ENCODE measurements at places on chromosomes 6 and 20.

- DNase-seq = no peak
Measured at GRCh38 chr6:4613381-4613780, 162.8 kb upstream of the CDYL start.

DNA sequence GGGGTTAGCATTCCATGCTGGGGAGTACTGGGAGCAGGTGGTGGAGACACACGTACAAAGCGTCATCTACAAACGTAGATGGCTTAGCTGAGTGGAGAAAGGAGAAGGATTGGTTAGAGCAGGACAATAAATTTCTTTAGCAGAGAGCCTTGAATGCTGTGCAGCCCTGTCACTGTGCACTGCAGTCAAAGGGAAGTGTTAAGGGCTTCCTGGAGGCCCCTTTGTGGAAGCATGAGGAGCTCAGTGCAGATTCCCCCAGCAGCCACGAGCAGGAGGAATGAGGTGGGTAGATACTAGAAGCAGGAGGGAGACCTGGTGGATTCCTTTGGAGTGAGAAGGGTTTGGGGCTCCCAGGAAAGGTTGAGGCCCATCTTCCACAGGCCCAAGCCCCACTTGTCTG is 6.1 kb upstream of the TREML4 start:
- DNase-seq = no peak

GRCh38 chr6:14031516-14031915 is 86.1 kb upstream of the CD83 start:
- DNase-seq = no peak

DNA sequence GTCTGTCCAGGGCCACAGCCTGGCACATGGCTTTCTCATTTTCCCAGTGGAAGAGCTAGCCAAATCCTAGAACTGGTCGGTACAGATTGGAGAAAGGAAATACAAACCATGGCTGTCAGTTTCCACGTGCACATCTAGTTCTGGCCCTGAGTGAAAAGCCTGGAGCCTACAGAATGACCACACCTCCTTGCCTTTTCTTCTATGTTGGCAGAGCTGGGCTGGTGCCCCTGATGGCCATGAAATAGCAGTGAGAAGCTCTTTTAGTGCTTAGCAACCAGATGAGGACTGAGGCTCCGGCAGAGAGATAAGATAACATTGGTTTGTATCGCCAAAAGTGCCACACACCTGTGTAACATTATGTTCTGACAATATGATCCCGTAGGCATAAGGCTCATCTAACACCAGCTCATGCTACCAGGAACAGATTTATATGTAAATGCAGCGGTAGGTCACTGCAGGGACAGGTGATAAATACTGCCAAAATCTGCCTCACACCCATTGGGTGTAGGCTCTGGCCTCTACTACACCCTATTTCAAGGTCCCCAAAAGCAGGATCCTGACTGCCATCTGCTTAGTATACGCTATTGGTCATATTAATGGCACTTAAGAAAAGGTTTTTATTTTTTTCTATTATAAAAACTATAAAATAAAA is 39.9 kb upstream of the TBC1D7 start:
- no peak for DNase-seq

DNA sequence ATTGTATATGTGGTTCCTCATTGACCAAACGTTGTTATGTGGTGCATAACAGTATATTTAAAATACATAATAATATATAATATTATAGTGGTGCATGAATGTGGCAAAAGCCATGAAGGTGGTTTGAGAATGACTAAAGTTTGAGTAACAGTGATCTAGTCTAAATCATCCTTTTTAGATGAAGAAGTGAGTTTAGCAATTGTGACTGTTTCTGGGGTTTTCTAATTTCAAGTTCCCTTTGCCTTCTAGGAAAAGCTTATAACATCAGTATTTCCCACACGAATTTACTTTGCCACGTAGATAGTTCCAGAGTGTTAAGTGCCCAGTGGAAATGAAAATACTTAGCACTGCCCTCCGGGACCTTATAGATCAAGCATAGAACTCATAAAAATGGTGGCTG is 40.9 kb downstream of the ARFGEF2 start:
- no peak for DNase-seq

DNA sequence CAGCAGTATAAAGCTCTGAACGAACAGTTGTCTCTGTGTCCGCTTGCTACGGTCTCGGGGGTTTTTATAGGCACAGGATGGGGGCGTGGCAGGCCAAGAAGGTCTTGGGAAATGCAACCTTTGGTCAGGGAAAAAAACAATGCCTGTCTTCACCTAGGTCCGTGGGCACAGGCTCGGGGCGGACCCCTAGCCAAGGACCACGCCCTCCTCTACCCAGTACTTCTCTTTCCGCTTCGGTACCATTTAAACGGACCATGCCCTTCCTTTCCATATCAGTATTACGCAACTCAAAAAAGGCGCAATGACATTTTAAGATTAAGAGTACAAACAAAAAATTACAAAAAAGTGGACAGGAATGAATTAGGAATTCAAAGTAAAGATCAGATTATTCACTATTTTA is 44.3 kb upstream of the SLC17A4 start:
- DNase-seq = no peak

DNA sequence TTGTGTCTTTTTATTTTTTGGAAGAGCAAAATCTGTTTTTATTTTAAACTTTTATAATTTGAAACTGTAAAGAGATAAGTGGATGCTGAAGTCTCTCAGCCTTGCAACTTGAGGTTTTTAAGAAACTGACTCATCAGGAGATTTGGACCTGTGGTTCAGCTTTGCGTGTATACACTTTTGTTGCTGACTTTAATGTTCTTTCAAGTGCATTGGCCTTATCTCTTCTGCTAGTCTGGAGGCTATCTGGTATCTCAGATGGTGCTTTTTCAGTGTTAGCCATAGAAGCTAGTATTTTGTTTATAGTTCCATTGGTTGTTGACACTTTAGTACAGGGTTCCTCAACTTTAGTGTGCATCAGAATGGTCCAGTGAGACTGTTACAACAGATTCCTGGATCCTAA is 504.0 kb upstream of the SPTLC3 start:
- DNase-seq = no peak

GRCh38 chr20:21933526-21933925 is 228.1 kb downstream of the PAX1 start:
- no peak for DNase-seq

GRCh38 chr6:168261234-168261633 is 58.3 kb downstream of the DACT2 start:
- DNase-seq = no peak

GRCh38 chr6:137241481-137242038 is 22.4 kb upstream of the IFNGR1 start:
- DNase-seq = no peak

- peak; percentile 83 for DNase-seq
Measured at GRCh38 chr6:140441256-140441655, 1066.8 kb upstream of the CITED2 start.

- no peak for DNase-seq
Measured at GRCh38 chr20:33787253-33787891, 23.8 kb upstream of the CHMP4B start.

GRCh38 chr6:110944681-110945151 is 13.8 kb upstream of the GTF3C6 start:
- DNase-seq = no peak

- no peak for DNase-seq
Measured at GRCh38 chr6:16503970-16504415, 257.3 kb downstream of the ATXN1 start.

DNA sequence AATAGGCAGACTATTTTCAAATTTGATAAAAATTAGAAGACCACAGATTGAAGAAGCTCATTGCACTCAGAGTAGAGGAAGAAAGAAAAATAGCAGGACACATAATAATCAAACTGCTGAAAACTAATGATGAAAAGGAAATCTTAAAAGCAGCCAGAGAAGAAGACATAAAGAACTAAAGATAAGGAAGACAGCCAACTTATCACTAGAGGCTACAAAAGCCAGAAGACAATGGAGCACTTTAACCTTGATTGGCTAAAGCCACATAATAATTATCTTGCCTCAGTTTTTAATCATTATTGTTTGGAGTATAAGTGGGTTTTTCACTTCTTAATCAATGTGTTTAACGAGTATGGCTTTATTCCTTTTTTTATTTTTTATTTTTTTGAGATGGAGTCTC is 397.6 kb downstream of the RNF144B start:
- DNase-seq = no peak

DNA sequence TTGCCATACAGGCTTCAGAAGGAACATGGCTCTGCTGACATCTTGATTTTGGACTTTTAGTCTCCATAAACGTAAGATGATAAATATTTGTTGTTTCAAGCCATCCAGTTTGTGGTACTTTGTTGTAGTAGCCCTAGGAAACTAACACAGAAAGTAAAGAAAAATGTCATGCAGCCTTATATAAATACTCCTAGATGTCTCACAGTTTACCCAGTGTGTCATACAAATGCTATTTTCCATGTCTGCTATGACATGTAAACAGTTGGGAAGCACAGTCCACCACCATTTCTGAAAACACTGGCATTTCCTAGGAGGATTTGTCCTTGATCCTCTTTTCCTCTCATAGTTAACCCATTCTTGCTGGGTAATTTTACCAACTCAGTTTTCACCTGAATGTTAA is 30.6 kb upstream of the ME1 start:
- DNase-seq = no peak

- DNase-seq = no peak
Measured at GRCh38 chr6:37373822-37374471, 20.2 kb downstream of the RNF8 start.

- DNase-seq = no peak
Measured at GRCh38 chr6:17002123-17002522, 99.7 kb upstream of the STMND1 start.

- no peak for DNase-seq
Measured at GRCh38 chr6:151293688-151294016, 53.9 kb downstream of the AKAP12 start.

DNA sequence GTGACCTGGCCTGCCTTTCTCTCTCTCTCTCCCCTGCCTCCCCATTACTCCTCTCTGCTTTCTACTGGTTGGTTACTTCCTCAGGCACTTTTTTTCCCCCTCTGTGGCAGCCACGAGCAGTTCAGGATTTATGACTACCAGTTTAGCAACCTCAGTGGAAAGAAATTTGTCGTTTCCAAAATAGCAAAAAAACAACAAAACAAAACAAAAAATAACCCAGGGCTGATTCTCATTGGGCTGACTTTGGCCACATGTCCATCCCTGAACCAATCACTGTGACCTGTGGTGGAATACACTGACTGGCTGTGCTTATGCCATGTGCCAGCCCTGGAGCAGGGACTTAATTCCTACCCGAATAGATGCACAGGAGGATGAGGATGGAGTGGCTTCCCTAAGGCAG is 137.4 kb downstream of the TFAP2C start:
- no peak for DNase-seq

GRCh38 chr6:10769419-10769818 is 21.8 kb downstream of the TMEM14B start:
- DNase-seq = no peak

- DNase-seq = no peak
Measured at GRCh38 chr6:25883536-25883935, 9.5 kb upstream of the SLC17A3 start.

GRCh38 chr6:163647624-163648023 is 233.1 kb downstream of the QKI start:
- DNase-seq = no peak

DNA sequence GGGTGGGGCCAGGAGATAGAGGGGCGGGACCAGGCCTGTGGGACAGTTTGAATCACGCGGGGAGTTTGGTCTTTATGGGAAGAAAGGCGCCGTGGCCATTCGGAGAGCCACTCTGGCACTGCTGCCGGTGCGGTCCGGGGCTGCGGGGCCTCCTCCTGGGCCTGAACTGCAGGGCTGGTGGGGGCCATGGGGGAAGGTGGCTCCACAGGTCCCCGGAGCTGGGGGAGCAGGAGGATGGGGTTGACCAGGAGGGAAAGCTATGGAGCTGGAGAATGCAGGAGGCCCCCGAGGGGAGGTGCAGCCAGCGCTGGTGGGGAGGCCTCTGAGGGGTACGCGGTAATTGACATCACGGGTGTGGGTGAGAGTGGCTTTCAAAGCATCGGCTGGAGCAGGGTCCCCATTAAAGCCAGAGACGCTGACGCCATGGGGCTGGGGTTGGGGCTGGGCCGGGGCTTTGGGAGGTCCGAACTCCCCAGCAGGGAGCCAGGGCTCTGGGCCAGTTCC is 1.8 kb upstream of the BHLHE23 start:
- DNase-seq = no peak

- DNase-seq = no peak
Measured at GRCh38 chr20:19712721-19713260, 45.3 kb upstream of the RIN2 start.

- no peak for DNase-seq
Measured at GRCh38 chr20:49937027-49937929, 1.1 kb downstream of the RNF114 start.

- no peak for DNase-seq
Measured at GRCh38 chr6:10441655-10442009, 26.8 kb upstream of the TFAP2A start.

GRCh38 chr6:46186583-46186982 is 15.8 kb upstream of the ENPP5 start:
- no peak for DNase-seq

GRCh38 chr6:12064131-12064530 is 52.0 kb downstream of the HIVEP1 start:
- no peak for DNase-seq

GRCh38 chr6:42340511-42340910 is 111.2 kb downstream of the TRERF1 start:
- DNase-seq = no peak

DNA sequence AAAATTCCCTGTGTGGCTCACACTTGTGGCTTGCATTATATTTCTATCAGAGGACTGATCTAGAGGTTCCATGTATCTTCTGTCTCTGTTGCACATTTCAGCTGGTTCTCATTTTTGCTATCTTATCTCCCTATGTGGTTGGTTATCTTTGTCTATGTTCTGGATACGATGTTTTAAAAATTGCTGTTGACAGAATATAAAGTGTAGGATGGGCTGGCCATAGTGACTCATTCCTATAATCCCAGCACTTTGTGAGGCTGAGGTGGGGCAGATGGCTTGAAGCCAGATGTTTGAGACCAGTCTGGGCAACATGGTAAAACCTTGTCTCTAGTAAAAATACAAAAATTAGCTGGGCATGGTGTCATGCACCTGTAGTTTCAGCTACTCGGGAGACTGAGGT is 9.9 kb upstream of the ULBP3 start:
- no peak for DNase-seq

- no peak for DNase-seq
Measured at GRCh38 chr6:127199470-127199869, 67.2 kb upstream of the RNF146 start.

DNA sequence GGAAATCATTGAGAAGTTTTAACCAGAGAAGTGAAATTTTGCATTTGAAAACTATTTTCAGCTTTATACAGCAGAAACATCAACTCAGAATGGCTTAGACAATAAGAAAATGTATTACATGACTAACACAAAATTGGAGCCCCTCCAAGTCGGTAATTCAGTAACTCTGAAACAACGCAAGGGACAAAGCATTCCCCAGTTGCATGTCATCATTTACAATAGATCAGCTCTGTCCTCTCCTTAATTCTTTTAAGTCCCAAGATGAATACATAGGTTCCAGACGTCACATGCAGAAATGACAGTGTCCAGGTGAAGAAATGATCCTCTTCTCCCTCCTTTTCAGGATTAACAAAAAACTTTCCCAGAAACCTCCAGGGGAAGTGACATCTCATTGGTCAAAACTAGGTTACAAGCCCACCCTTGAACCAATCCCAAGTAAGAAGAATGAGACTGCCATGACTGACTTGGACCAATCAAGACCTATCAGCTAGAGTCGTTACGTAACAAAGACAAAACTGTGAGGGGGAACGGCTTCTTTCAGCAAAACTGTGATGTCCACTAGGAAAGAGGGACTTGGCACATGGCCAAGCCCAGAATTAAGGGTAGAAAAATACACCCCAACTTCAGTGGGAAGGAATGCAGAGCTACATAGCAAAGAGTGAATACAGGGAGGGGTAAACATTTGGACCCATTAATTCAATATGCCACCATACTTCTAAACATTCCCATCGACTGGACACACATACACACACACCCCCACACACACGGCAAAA is 149.8 kb upstream of the PRND start:
- no peak for DNase-seq

Measured in HAP-1 (cell line).